Lung (tissue), 17 donors: ENCODE measurements at places on chromosomes 6 and 20. TPM values are rescaled to one million over a fixed set of nuclear protein-coding genes. Genes with fewer than 3 reads are reported as not detected.

The TMEM151B gene
- polyA plus RNA-seq: 0.04 TPM

The NCOA3 gene
- 13.2 TPM for polyA plus RNA-seq

The GABRR1 gene
- polyA plus RNA-seq: not detected

The COQ3 gene
- 11.7 TPM for polyA plus RNA-seq

The HSPA1L gene
- 1.2 TPM for polyA plus RNA-seq

The FAM217A gene
- polyA plus RNA-seq: not detected

The PNLDC1 gene
- polyA plus RNA-seq: 0.14 TPM

The SGK2 gene
- polyA plus RNA-seq: 0.73 TPM

The EYS gene
- polyA plus RNA-seq: 0.06 TPM

The SOX18 gene
- polyA plus RNA-seq: 26.9 TPM

The OR2J3 gene
- not detected for polyA plus RNA-seq

The SMLR1 gene
- polyA plus RNA-seq: not detected

The WFDC10B gene
- 2.0 TPM for polyA plus RNA-seq

The ABRACL gene
- 47.6 TPM for polyA plus RNA-seq

The SPEF1 gene
- 11.9 TPM for polyA plus RNA-seq

The TGM3 gene
- polyA plus RNA-seq: 0.41 TPM

The SNAP91 gene
- not detected for polyA plus RNA-seq

The DEF6 gene
- 15.9 TPM for polyA plus RNA-seq

The RNF217 gene
- 4.8 TPM for polyA plus RNA-seq

The TMEM200A gene
- polyA plus RNA-seq: 0.79 TPM

The IGF2R gene
- polyA plus RNA-seq: 30.0 TPM

The C20orf202 gene
- polyA plus RNA-seq: 0.39 TPM

The SIRPB2 gene
- 30.9 TPM for polyA plus RNA-seq

The BPIFB1 gene
- polyA plus RNA-seq: 333 TPM

The ZNF831 gene
- polyA plus RNA-seq: 0.14 TPM

The PPDPF gene
- 409 TPM for polyA plus RNA-seq

The MOG gene
- not detected for polyA plus RNA-seq

The ZNF341 gene
- 4.3 TPM for polyA plus RNA-seq
